CD4-positive, CD25-positive, alpha-beta regulatory T cell (primary cell): ENCODE measurements at places on chromosomes 2 and 18. TPM values are rescaled to one million over a fixed set of nuclear protein-coding genes. Genes with fewer than 3 reads are reported as not detected.

LIMS3 gene
- total RNA-seq: not detected

C2orf15 gene
- 2.0 TPM for total RNA-seq

LAMA1 gene
- not detected for total RNA-seq

MAP3K19 gene
- not detected for total RNA-seq

CAPG gene
- total RNA-seq: 44.5 TPM

GALNT13 gene
- total RNA-seq: not detected

RGPD8 gene
- total RNA-seq: 48.1 TPM

CCDC121 gene
- total RNA-seq: 0.79 TPM

DES gene
- total RNA-seq: not detected

EPC2 gene
- 74.2 TPM for total RNA-seq

PTH2R gene
- total RNA-seq: not detected

PPP3R1 gene
- total RNA-seq: 68.2 TPM

NFATC1 gene
- total RNA-seq: 64.7 TPM

COLEC11 gene
- not detected for total RNA-seq

ALPP gene
- not detected for total RNA-seq

SERPINB4 gene
- not detected for total RNA-seq

CCDC74A gene
- total RNA-seq: 0.49 TPM

SKA1 gene
- total RNA-seq: 2.2 TPM

ABCG8 gene
- total RNA-seq: not detected

KYNU gene
- total RNA-seq: not detected

TMEM178A gene
- not detected for total RNA-seq

ALLC gene
- total RNA-seq: not detected

DNAJC27 gene
- 14.6 TPM for total RNA-seq

IL36G gene
- total RNA-seq: not detected

GPBAR1 gene
- total RNA-seq: 1.2 TPM

HNRNPA3 gene
- total RNA-seq: 231 TPM

SETBP1 gene
- total RNA-seq: 1.6 TPM

GREB1L gene
- total RNA-seq: not detected

GPR75 gene
- 5.1 TPM for total RNA-seq

SLC4A5 gene
- 12.7 TPM for total RNA-seq

NAT8 gene
- not detected for total RNA-seq

CEP68 gene
- total RNA-seq: 18.8 TPM

CCDC74B gene
- not detected for total RNA-seq

UNC80 gene
- not detected for total RNA-seq

AKAIN1 gene
- not detected for total RNA-seq

CFLAR gene
- total RNA-seq: 306 TPM

MYO3B gene
- not detected for total RNA-seq

LRRTM4 gene
- not detected for total RNA-seq

STAT4 gene
- 60.0 TPM for total RNA-seq

REG1A gene
- total RNA-seq: not detected

HTR2B gene
- total RNA-seq: 0.17 TPM

ANKRD30B gene
- total RNA-seq: not detected

POU3F3 gene
- not detected for total RNA-seq

PPP1R1C gene
- not detected for total RNA-seq

PLGLB2 gene
- total RNA-seq: not detected

ECEL1 gene
- not detected for total RNA-seq

POTEI gene
- not detected for total RNA-seq

SPEG gene
- 4.1 TPM for total RNA-seq

HRH4 gene
- 0.39 TPM for total RNA-seq

ZBTB7C gene
- total RNA-seq: not detected

STARD6 gene
- total RNA-seq: not detected

ABCA12 gene
- total RNA-seq: not detected

NDUFS1 gene
- 33.9 TPM for total RNA-seq

SLC19A3 gene
- total RNA-seq: not detected

DNER gene
- total RNA-seq: not detected

TPO gene
- total RNA-seq: 0.27 TPM

STRADB gene
- 11.0 TPM for total RNA-seq

APCDD1 gene
- not detected for total RNA-seq
